ENCODE measurements at places on chromosomes 12 and 14.

- DNase-seq: no peak
- H3K4me3 ChIP-seq: no peak overlapping the region
- H3K27me3 ChIP-seq: no peaks in the 10 kb centered on the region
Measured at GRCh38 chr14:89767131-89767530, 187.4 kb downstream of the EFCAB11 start.

GRCh38 chr12:81245907-81246570, 168.2 kb downstream of the ACSS3 start:
- H3K36me3 ChIP-seq: no peaks in the 10 kb centered on the region
- DNase-seq: no peak
- H3K27ac ChIP-seq: no peak overlapping the region
- no peak overlapping the region for H3K4me3 ChIP-seq
- no peaks in the 10 kb centered on the region for H3K27me3 ChIP-seq

DNA sequence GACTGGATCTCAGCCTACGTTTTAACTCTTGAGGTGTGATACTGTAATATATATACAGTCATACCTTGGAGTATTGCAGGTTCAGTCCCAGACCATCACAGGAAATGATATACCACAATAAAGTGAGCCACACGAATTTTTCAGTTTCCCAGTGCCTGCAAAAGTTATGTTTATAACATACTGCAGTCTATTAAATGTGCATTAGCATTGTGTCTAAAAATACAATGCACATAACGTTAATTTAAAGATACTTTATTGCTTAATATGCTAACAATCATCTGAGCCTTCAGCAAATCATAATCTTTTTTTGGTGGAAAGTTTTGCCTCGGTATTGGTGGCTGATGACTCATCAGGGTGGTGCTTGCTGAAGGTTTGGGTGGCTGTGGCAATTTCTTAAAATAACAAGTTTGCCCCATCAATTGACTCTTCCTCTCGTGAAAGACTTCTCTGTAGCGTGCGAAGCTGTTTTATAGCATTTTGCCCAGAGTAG, 18.9 kb downstream of the PYROXD1 start:
- no peaks in the 10 kb centered on the region for H3K36me3 ChIP-seq
- no peaks in the 10 kb centered on the region for H3K4me1 ChIP-seq
- H3K4me3 ChIP-seq: no peak overlapping the region

DNA sequence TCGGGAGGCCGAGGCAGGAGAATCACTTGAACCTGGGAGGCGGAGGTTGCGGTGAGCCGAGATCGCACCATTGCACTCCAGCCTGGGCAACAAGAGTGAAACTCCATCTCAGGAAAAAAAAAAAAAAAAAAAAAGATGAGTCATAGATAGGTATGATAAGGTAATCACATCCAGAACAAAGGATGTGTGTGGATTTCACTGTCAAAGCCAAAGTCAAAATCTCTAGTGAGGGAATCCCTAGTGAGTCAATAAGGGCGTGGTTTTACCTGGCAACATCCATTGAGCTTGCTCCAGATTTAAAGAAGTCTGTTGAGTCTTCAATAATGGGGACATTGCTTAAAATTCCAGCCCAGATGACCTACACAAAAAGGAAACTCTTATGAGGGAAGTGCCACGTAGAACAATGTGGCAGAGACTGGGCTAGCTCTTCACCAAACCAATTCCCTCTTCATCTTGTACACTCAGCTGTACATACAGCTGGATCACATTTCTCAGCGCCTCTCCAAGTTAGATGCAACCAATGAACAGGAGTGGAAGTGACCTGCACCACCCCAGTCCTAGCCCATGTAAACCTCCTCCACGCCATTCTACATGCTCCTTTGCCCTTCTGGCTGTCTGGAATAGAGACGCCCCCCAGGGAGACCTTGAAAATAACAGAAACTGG, 23.4 kb downstream of the ALDH1L2 start:
- no peak for DNase-seq
- no peak overlapping the region for H3K4me3 ChIP-seq
- no peaks in the 10 kb centered on the region for H3K27me3 ChIP-seq
- no peaks in the 10 kb centered on the region for H3K36me3 ChIP-seq

- no peaks in the 10 kb centered on the region for H3K36me3 ChIP-seq
- H3K4me1 ChIP-seq: no peaks in the 10 kb centered on the region
- DNase-seq: no peak
- no peaks in the 10 kb centered on the region for H3K27me3 ChIP-seq
- no peak overlapping the region for H3K4me3 ChIP-seq
Measured at GRCh38 chr14:89428546-89429198, 11.6 kb upstream of the FOXN3 start.

- DNase-seq: no peak
- H3K4me1 ChIP-seq: 0 out of 2 replicates have a peak, but pooled peaks cover 5% of the 10 kb centered on the region
- H3K27ac ChIP-seq: peak within 1 kb of the TSS; percentile 68
- no peaks in the 10 kb centered on the region for H3K36me3 ChIP-seq
- H3K27me3 ChIP-seq: no peaks in the 10 kb centered on the region
Measured at GRCh38 chr12:111766608-111767361, at the start of gene ALDH2. Gene ALDH2 (plus strand): TSS chr12:111766933. CDS start chr12:111766983, 50 bp downstream.
